Activated CD8-positive, alpha-beta memory T cell treated with anti-CD3 and anti-CD28 coated beads for 48 hours (primary cell): ENCODE measurements at places on chromosomes 7 and 10.

- no peak for DNase-seq
These were observed 76.9 kb upstream of the EGR2 start for GRCh38 chr10:62893036-62893435.

DNA sequence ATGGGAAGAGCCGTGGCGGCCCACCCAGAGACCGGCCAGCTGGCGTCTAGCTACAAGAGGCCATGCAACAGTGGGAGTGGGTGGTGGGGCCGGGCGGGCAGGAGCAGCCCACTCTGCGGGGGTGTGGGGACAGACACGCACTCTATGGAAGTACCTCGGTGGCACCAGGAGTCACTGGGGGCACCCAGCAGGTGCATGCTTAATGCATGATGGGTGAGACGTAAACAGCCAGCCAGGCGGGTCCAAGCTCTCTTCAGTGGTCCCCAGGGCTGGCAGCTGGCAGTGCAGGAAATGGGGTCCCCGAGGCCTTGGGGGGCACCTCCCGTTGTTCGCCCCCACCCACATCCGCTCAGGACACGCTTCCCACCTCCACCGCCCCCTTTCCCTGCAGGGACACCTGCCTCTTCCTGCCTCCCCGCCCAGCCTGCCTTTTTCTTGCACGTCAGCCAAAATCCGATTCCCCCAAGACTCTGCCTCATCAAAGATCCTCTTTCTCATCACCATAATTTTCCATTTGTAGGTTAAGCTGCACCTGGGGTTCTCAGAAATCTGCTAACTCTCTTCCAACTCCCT is 22.6 kb upstream of the PSMG3 start:
- DNase-seq = no peak

DNA sequence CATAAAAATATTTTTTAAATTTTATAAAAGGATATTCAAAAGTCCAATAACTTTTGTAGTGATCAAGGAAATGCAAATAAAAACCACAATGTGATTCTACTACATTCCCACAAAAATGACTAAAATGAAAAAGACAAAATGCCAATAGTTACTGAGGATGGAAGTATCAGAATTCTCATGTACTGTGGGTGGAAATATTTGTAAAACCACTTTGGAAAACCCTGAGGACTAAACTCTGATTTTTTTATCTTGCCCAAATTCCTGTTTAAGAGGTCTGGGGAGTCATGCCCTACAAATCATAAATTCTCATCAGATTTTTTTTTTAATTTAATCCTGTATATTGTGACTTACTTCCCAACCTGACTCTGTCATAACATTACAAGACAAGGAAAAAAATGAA is 9.8 kb upstream of the SEMA3D start:
- DNase-seq = no peak

GRCh38 chr10:59937720-59938119 is 31.4 kb upstream of the CCDC6 start:
- no peak for DNase-seq

DNA sequence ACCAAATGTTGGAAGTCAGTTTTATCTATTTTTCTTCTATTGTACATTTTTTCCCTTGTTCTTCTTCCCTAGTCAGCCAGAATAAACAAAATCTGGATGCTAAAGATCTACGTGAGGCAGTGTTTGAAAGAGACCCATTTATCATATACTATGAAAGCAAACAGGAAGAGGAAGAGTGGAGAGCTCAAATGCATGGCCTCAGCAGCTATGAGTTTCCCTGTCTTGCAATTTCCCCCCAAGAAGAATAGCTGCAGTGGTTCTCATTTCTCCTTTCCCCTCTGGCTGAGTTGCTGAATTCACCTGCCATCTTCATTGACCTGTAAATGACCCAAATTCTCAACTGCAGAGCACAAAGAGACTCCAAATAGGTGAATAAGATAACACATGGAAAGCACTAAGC is 347.1 kb upstream of the NRP1 start:
- DNase-seq = no peak

GRCh38 chr10:90437452-90437851 is 420.4 kb downstream of the HTR7 start:
- DNase-seq = no peak

- no peak for DNase-seq
These were observed at the start of gene TCF7L2 for GRCh38 chr10:112949875-112950507. TCF7L2 (plus strand) TSS chr10:112950247; CDS start chr10:112950757, 510 bp downstream.

- no peak for DNase-seq
These were observed 2.1 kb upstream of the WNT2 start for GRCh38 chr7:117324960-117325359.

DNA sequence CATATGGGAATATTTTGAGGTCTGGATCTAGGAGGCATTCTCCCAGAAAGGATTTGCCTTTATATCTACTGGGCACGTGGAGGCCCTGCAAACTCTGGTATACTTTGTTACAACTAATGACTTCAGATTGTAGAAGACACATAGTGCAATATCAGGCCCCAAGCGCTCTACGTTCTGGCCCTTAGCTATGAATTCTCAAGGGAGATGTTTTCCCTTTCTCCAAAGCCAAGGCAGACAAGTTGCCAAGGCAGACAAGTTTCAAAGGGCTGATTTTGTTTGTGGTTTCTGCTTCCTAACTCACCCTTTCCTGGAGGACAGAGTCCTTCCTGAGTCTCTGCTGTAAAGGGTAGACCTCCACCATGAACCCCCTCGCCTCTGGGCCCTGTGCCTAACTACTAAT is 99.4 kb upstream of the CTTNBP2 start:
- DNase-seq = no peak

DNA sequence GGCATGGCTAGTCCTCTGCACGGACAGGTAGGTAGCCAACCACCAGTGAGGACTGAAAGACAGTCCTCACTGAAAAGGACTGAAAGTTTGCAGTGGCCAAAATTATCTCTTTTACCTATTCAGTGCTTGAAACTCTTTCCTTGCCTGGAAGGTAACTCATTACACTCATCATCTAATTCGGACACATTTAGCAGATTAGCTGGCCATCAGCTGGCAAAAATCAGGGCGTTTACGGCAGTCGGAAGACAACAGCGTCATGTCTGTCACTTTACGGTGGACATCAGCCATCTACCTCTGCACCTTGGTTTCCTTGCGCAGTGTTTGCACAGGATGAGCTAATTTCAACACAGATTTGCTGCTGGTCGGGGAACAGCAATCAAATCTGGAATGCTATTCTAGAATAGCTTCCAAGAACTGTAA is 740 bp downstream of the ANXA7 start:
- DNase-seq = no peak

DNA sequence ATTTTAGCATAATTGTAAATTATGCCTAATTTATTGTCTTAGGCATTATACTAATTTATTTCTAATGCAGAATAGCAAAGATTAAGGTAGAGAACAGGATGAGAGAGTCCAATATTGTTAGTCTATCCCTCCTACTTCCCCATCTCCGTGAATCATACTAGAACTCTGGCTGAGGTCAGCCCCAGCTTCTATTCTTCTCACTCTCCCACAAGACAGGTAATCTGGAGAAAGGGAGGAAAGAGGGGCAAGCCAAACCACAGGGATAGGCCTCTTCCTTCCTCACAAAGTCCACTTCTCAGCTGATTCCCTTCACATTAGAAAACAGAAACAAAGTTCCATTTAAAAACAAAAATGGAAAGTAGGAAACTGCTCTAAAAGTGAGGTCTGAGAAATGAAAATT is 117.5 kb upstream of the LAMB4 start:
- no peak for DNase-seq

- no peak for DNase-seq
These were observed 38.0 kb downstream of the LHFPL3 start for GRCh38 chr7:104366390-104366789.

GRCh38 chr10:86194684-86195083 is 171.9 kb downstream of the GRID1 start:
- DNase-seq = no peak

DNA sequence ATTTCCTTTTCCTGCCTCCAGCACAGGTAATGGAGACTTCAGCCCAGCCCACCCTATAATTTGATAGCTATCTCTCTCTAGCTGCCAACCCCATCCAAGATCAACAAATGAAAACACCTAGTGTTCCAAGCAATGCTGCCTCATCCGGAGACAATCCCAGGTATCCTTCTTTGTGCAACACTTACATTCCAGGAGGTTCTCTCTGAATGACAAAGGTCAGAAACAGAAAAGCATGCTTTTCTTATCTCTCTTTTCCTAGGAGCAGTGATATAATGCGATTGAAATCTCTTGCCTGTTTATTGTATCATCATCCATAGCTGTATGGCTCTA is 699.3 kb downstream of the INHBA start:
- no peak for DNase-seq

GRCh38 chr10:61834519-61834918 is 67.0 kb upstream of the ARID5B start:
- no peak for DNase-seq

DNA sequence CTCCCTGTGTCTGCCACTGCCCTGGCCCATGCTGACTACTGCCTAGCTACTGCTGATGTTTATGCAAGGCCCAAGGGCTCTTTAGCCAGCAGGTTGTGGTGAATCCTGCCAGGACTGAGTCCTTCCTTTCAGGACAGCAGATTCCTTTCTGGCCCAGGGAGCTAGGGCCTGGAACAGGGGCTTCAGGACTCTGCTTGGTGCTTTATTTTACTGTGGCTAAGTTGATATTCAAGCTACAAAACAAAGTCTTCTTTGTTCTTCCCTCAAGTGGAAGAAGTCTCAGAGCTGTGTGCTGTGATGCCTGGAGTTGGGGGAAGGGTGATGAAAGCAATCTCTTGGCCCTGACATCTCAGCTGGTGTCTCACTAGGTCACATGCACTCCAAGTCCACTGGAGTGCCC is 66.2 kb upstream of the NME8 start:
- DNase-seq = no peak

- DNase-seq = no peak
These were observed 92.0 kb downstream of the ABLIM1 start for GRCh38 chr10:114566064-114566463.
